ENCODE measurements at places on chromosomes 6 and 20.

DNA sequence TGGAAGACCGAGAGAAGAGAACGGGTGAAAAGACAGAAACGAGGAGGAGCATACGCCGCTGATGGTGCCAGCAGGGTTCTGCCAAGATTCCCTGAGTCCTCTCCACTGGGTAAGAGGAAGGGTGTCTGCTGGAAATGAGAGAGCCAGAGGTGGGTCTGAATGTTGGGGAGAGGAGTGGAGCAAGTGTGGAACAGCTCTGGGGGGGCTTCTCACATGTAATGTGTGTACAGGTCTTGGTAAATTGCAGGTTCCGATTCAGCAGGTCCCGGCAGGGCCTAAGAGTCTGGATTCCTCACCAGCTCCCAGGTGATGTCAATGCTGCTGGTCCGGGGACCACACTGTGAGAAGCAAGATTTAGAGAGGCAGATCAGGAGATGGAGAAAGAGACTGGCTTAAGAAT lies 1.5 kb upstream of the EBF4 start:
- no peak for DNase-seq

DNA sequence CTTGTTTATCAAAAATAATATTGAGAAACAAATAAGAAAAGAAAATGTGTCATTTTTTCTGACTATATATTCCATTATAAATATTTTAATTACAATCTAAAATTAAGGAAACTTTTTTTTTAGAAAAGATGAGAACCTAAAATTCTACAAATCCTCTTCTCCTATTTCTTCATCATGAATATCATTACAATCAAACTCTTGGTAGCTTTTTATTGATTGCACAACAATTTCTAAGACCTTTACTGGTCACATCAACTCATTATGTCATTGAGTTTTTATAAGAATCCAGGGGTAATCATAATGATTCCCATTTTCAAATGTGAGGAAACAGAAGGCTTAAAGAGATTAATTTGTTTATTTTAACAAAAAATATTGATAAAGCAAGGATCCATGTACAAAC lies 841.0 kb downstream of the FRK start:
- no peak for DNase-seq

DNA sequence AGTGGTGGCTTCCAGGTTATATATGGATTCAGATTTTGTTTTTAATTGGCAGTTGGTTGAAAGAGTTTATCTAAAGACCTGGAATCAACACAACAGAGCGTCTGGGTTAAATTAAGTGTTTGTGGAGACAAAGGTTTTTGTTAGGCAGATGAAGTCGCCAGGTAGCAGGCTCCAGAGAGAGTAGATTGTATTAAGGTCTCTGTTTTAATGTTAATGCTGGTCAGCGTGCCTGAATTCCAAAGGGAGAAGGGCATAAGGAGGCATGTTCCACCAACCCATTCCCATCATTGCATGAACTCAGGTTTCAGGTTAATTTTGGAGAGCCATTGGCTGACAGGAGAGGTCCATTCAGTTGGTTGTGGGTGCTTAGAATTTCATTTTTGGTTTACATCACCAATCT lies 744.1 kb upstream of the GJE1 start:
- no peak for DNase-seq

DNA sequence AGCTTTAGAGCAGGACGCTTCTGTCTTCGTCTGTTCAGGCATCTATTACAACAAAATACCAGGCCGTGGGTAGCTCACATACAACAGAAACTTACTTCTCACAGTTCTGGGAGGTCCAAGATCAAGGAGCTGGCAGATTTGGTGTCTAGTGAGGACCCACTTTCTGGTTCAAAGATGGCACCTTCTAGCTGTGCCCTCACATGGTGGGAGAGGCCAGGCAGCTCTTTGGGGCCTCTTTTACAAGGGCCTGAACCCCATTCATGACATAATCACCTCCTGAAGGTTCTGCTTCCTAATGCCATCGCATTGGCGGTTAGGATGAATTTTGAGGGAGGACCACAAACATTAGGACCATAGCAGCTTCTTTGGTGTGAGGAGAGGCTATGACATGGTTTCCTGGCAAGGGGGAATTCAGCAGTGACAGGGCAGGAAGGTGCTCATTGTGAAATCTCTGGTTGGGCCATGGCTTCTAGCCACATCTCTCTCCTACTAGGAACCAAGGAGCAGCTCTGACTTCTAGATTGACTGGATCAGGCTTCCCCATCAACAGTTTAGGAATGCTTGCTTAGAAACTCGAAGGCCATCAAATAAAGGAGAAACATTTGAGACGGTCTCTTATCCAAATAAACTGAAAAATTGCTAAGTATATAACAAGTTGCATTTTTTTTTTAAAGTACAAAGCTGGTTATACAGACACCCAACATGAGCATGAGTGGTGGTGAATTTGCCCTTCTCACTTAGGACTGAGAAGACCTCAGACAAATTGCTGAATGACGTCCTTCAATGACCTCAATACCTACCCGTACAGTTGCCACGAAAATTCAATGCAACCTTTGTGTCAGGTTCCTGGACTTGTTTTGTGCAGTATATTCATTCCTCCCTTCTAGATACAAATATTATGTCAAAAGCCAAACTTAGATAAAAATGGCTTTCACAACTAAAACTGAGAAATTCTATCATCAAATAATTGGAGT lies 140.7 kb downstream of the ZDHHC14 start:
- DNase-seq = no peak

DNA sequence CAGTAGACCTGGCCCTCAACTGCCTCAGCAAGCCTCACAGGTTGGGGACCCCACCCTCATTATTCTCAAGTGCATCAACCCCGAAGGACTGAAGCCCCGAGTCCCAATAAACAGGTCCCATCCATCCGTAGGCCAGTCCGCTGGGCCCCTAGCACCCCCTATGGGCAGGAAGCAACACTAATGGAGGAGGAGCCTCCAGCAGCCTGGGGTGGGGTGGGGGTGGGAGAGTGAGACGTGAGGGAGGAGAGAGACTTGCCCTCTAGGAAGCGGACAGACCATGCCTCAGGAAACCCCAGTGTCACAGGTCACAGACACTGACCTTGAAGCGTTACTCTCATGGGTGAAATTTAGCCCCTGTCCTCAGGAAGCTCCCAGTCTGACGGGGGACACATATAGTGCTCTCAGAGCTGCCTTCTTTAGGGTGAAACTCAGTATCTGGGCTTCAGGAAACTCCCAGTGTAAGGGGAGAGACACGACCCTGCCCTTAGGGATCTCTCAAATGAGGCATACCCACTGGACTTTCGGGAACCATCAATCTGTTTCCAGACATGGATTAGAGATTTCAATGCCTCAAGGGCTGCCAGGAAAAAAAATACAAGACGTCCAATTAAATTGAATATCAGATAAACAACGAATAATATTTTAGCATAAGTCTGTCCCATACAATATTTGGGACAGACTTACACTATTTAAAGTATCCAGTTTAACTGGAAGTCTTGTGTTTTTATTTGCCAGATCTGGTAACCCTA lies 125.8 kb downstream of the MRPL14 start:
- no peak for DNase-seq

GRCh38 chr6:157163434-157164159 lies 159.7 kb downstream of the TMEM242 start:
- no peak for DNase-seq

All from stimulated activated CD8-positive, alpha-beta memory T cell treated with anti-CD3 and anti-CD28 coated beads, Interleukin-15, amount 100 ng/mL, for 4 hours (primary cell).